ENCODE measurements at places on chromosomes 2 and 18. TPM values are rescaled to one million over a fixed set of nuclear protein-coding genes. Genes with fewer than 3 reads are reported as not detected.

DNA sequence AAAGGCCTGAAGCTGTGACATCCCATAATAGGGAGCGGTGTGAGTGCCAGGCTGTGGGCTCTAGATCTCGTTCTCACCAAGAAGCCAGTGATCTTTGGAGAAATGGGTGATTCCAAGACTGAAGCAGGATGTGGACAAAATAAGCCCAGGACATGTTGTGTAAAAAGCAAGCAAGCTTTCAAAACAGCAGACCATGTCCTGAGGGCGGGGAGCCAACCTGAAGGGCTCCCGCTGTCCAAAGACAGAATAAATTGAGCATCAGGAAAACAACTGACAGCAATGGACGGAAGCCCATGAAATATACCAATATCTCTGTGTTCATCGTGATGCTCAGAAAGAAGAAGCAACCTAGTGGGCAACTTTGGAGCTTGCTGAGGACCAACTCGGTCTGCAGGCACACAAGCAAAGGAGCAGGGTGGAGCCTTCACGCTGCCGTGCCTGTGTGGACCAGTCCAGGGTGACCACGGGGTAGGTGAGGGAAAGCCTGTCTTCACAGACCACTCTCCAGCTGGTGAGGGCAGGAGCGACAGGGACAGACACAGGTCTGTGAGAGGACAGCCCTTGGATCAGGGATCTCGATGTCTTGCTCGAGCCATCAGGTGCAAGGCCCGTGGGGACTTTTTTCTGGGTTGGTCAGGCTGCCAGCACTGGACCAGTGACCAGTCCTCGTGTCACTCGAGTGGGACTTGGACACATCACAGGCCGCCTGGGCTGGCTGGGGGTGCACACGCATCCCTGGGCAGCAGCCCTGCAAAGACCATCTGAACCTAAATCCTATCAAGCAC is 21.5 kb downstream of the MTERF4 start:
- no peak for DNase-seq

DNA sequence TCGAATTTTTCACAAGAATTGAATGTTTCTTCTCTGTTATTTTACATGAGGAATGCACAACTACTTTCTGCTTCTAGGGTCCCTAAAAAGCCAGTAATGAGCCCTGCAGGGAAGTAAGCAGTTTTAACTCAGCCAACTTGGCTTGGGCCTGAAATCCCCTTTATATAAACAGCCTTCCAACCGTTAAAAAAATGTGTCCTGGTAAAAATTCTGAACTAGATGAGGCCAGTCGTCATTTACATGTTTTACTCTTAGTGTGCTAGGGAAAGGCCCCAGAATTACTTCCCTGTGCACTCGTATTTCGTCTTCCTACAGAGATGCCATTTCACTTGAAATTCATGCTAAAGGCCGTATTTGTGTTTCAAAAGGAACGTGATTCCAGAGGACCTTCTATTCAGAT is 42.4 kb upstream of the RPE start:
- no peak for DNase-seq

GRCh38 chr2:54317973-54318372 is 61.9 kb upstream of the TSPYL6 start:
- DNase-seq = no peak

DNA sequence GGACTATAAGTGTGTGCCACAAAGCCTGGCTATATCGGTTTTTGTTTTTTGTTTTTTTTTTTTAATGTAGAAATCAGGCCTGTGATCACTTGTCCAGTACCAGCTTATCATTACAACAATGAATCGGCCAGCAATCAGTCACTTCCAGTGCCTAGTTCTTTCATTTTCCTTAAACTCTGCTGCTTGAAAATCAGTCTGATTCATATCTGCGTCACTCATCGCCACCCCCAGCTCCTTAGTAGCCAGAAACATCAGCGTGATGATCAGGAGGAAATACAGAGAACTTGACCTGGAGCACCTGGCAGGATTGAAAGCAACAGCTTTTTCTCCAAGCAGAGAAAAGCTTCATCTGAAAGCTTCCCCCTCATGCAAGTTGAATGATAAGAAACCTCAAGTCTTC is 75.4 kb downstream of the SPTBN1 start:
- DNase-seq = peak; percentile 70

DNA sequence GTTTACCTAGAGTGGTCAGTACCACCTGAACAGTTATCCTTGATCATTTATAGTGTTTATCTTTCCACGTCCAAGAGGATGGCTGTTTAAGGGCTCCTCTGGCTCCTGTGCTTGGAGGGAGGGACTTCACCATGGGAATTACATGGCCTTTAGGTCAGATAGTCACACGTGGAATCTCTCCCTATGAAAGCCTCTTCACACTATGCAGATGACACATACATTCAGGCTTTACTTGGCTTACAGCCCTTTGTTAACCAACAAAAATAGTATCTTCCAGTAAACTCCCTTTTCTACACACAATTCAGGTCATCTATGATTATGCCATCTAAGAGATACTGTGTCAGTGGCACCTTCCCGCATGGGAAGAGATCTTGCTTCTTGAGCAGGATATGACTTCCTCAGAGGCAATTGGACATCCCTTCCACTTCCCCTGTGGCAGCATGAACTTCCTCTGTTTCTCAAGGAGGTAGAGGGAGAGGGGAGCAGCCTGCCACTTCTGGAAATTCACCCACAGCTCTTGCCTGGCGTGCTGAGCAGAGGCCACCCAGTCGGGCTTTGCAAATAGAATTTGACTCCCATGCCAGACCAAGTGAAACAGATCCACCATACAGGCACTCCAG is 53.5 kb downstream of the COLEC12 start:
- DNase-seq = peak; percentile 71

- DNase-seq = peak; percentile 28
Measured at GRCh38 chr2:38592951-38593350, 9.8 kb downstream of the HNRNPLL start.

DNA sequence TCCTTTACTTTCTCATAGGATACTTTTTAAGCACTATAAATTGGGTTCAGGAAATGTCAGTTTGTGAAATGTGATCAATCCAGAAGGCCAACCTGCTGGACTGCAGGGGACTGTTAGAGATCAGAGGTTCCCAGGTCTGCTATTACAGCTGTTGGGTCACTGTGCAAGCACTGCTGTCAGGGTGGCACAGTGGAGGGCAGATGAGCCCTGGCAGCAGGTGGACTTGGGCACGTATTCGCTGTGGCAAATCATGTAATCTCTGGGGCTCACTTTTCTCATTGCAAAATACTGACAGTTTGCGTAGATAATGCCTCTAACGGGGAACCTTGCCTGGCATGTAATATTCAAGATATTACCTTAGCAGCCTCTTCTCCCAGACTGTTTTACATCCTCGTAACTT is 18.1 kb downstream of the RAB31 start:
- no peak for DNase-seq

GRCh38 chr2:139201516-139201915 is 421.3 kb upstream of the NXPH2 start:
- DNase-seq = no peak

- no peak for DNase-seq
Measured at GRCh38 chr2:71534826-71535225, 81.5 kb downstream of the DYSF start.

- DNase-seq = no peak
Measured at GRCh38 chr2:74009577-74009976, 24.9 kb downstream of the TET3 start.

- no peak for DNase-seq
Measured at GRCh38 chr2:212607080-212607479, 68.5 kb upstream of the ERBB4 start.

The NPAS2 gene
- 64.1 TPM for total RNA-seq

The WDPCP gene
- total RNA-seq = 11.8 TPM

The UGT1A8 gene
- not detected for total RNA-seq

The TXNDC2 gene
- 0.10 TPM for total RNA-seq

The CMPK2 gene
- 3.7 TPM for total RNA-seq

The ZNF804A gene
- total RNA-seq = 0.10 TPM

The GRB14 gene
- not detected for total RNA-seq

All from RPMI7951 (cell line).